Vagina (tissue), 2 donors: ENCODE measurements at places on chromosomes 6 and 20. TPM values are rescaled to one million over a fixed set of nuclear protein-coding genes. Genes with fewer than 3 reads are reported as not detected.

- DNase-seq: no peak
Measured at GRCh38 chr6:108164815-108165706, 761 bp upstream of the NR2E1 start.

- no peak for DNase-seq
Measured at GRCh38 chr20:64057628-64058498, 5.1 kb upstream of the TCEA2 start.

DNA sequence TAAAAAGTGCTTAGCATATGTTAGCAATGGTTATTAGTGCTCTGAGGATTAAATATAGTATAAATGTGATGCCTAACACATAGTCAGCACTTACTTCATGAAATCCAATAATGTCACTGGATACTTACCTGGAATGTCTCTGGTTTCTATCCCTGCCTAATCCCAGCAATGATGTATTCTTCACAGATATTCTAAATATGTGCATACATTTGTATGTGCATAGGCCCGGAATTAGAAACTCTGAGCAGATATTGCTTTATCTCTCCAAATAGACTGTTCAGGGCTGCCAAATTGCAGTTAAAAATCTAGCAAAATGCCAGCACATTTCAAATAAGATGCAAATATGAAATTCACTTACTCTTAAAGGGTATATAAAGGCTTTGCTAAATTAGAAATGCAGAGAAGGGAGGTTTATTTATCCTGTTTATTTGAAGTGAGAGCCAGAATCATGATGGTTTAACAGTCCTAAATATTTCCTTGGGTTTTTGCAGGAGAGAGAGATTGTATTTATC, 81.3 kb downstream of the SAMD5 start:
- no peak for DNase-seq

DNA sequence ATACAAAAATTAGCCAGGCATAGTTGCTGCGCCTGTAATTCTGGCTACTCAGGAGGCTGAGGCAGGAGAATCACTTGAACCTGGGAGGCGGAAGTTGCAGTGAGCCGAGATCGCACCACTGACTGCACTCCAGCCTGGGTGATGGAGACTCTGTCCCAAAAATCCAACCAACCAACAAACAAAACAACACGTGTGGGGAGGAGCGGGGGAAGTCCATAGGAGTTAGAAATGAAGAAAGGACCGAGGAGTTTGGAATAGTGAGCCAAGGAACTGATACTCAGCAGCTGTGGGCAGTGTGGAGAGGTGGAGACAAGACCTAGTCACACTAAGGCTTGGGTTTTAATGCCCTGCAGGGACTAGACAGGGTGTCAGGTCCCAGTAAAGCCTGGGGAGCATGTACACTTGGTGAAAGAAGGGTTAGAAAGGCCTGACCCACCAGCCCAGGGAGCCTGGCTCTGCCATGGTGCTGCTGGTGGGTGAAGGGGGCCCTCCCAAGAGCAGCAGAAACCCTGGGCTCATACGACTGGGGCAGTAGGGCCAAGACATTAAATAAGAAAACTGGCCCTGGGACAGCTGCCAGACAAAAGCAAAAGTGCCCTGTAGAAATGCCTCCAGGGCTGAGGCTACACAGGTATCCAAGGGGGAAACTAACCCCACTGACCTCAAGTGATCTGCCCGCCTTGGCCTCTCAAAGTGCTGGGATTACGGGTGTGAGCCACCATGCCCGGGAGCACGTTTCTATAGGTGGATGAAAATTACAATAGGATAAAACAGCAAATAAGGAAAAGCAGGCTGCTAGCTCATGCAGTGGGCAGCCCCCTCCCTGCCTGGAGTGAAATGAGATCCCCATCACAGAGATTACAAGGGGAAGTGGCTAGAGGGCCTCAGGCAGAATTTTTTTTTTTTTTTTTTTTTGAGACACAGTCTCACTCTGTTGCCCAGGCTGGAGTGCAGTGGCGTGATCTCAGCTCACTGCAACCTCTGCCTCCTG, 58.0 kb downstream of the MYH7B start:
- peak; percentile 84 for DNase-seq

- no peak for DNase-seq
Measured at GRCh38 chr6:87436435-87436834, 28.7 kb downstream of the CFAP206 start.

DNA sequence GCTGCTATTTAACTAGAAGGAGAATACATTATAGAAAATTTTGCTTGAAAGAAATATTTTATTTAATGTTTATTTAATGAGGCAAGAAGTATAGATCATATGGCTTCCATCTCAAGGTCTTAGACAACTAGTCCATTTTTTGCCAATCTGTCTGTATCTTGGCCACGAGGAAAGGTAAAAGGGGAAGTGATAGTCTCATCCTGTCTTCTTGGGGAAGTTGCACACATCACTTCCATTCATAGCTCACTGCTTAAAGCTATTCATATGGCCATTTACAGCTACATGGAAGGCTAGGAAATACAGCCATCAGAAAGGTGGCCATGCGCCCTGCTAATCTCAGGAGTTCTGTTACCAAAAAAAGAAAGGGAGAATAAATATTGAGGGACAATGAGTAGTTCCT, 50.8 kb downstream of the METTL24 start:
- no peak for DNase-seq

GRCh38 chr6:42120895-42121865, 21.2 kb downstream of the C6orf132 start:
- DNase-seq: no peak

DNA sequence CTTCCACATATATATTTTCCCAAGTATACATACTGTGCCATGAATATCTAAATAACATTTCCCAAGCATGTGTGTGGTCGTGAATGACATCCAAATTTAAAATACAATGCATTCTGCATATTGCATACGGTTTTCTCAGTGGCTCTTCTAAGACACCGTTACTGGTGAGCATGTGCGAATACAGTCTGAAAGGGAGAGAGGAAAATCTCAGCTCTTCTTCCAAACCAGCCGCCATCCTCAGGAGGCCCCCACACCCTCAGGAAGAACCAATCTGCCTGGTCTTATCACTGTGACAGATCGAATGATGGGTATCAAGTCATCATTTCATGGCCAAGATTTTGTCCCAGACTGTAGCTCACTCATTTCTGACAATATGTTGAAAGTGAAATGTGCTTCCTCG, 50.7 kb downstream of the ADAT2 start:
- DNase-seq: no peak

DNA sequence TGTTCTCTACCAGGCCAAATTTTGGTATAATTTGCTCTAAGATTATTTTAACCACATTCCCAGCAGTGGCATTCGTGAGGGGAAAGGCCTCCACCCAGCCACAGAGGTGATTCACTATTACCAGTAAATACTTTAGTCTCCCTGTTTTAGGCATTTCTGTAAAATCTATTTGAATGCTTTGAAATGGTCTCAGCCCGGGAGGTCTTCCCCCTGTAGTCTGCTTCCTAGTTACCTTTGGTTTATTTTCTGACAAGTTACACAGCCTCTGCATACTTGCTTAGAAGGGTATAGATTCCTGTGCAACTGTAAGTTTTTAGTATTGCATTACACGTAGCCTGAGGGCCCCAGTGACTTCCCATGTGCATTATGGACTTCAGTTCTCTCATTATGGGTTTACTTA, 248.7 kb downstream of the C6orf118 start:
- DNase-seq: no peak

DNA sequence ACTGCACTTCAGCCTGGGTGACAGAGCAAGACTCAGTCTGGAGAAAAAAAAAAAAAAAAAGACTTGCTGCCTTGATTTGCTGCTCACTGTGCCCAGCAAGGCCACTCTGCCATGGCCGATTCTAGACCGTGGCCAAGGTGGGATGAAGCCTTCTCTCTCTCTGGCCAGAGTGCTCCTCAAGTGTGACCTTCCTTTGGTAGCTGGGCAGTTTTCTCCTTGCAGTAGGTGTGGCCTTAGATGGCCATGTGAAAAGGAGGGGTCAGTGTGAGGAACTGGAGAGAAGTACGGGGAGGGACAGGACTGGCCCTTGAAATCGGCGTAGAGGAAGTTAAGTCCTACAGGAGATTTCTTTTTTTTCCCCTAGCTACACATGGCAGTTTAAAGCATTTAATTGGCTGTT, 272.0 kb downstream of the ARID1B start:
- no peak for DNase-seq

DNA sequence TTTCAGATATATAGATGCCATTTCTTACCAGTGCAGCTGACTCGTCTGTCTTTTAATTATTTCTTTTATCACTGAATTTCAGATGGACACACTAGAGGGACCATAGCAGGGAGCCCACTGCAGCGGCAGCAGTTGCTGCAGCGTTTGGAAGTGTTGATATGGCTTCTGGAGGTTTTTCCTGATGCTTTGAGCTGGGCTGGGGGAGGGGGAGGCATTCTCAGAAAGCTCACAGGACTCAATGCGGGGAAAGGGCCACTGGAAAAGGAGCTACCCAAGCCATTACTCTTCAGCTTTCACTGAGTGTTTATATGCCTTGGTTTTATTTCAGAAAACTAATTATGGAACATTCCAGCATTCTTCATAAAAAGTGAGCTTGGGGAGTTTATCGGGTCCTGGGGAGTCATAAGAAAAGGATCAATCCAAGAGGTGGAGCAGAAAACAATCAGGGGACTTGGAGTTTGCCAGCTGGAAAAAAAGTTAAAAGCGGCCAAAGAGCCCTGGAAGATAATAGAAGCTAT, 740.4 kb upstream of the FLRT3 start:
- no peak for DNase-seq

DNA sequence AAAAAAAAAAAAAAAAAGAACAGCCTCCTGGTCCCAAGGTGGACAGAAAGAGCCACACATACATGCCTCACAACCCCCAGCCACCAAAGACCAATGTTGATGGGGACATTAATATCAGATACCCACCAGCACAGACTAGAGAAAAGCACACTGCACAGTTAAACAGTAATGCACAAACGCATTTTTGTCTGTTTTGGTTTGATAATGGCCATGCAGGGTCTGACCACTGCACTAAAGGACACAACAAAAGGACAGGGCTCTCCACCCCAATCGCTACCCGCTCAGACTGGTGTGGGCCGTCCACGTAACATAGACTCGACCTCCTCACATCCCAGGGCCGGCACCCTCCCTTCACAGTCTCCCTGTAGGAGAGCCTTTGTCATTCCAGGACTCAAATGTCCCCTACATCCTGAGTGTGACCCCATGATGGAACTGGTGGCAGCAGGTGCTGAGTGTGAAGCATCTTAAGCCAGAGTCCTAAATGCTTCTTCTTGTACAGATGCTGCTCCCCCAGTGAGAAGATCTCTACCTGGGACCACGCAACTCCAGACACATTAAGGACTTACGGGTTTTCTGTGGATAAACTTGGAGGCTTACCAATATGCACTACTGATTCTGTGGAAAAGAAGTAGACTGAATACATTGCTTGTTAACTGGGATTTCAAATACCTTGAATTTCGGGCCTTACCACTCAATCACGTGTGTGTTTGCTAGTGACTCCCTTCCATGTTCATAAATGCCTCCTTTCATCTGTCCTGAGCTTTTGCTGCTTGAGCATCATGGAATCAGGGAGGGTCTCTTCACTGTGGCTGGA, 28.0 kb downstream of the RRBP1 start:
- DNase-seq: no peak

DNA sequence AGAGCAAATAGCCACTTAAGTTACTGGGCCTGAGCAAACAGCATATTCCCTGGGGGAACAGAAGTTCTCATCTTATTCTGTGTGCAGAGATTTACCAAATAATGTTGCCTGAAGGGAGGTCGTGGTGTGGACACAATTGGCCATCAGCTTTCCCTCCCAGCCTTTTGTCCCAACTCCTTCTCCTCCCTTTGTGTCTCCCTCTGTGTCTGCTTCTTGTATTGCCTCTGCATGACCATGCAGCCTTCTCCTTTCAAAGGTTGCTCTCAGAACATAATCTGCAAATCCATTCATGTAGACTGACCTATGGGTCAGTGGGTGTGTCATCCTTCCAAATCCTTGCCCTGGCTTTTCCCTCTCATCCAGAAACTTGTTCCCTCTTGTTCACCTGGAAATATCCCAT, 150.3 kb upstream of the INSM1 start:
- no peak for DNase-seq

- DNase-seq: no peak
Measured at GRCh38 chr20:18101125-18101810, 36.4 kb upstream of the KAT14 start.

GRCh38 chr20:6637160-6637579, 130.3 kb upstream of the BMP2 start:
- DNase-seq: no peak

DNA sequence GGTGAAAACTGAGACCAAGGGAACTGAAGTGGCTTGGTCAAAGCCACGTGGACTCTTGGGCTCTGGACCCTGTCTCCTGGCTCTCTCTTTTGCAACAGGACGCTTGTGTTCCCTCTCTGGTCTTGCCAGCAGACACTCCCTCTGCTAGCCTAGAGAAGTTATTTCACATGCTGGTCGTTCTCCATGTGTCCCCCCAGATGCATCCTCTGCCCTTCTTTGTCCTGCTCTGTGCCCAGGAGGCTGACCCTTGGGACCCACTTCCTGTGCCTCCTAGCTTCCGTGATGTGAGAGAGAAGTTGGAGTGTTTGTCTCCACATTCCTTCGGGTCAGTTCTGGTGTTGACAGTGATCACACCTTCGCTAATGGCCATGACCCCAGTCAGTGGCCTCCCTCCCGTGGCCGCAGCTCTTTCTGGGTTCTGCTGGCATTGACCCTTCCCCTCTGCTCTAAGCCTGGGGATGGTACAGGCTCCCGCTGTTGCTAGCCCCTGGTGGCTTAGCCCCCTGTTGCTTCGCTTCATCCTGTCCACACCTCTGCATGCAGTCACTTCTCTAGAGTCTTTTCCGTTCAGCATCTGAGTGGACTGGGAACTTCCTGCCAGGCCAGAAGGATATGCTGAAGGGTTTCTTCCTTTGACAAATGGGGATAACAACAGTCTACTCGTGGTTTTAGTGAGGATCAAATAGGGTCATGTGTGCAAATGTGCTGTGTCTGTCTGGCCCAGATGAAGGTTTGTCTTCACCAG, 70.1 kb upstream of the BMP2 start:
- no peak for DNase-seq

- DNase-seq: no peak
Measured at GRCh38 chr20:41734506-41734945, 116.3 kb upstream of the CHD6 start.

GRCh38 chr6:134590449-134590848, 272.5 kb upstream of the SGK1 start:
- no peak for DNase-seq

GRCh38 chr6:32984622-32985389, 16.4 kb downstream of the BRD2 start:
- DNase-seq: no peak

- no peak for DNase-seq
Measured at GRCh38 chr6:134502614-134503549, 185.0 kb upstream of the SGK1 start.

TP53INP2 gene
- total RNA-seq: 14.5 TPM

CDH22 gene
- total RNA-seq: 1.7 TPM

C6orf132 gene
- 78.6 TPM for total RNA-seq

COL21A1 gene
- 16.7 TPM for total RNA-seq

HLA-DRB1 gene
- total RNA-seq: 25.5 TPM

PLCB1 gene
- total RNA-seq: 32.4 TPM

HSD17B8 gene
- total RNA-seq: 17.7 TPM

DDX43 gene
- 0.49 TPM for total RNA-seq

GPR6 gene
- total RNA-seq: not detected

MAP3K5 gene
- total RNA-seq: 31.2 TPM

LAMA2 gene
- 91.1 TPM for total RNA-seq

PRICKLE4 gene
- 10.1 TPM for total RNA-seq
